ENCODE measurements at places on chromosomes 1 and 21.

DNA sequence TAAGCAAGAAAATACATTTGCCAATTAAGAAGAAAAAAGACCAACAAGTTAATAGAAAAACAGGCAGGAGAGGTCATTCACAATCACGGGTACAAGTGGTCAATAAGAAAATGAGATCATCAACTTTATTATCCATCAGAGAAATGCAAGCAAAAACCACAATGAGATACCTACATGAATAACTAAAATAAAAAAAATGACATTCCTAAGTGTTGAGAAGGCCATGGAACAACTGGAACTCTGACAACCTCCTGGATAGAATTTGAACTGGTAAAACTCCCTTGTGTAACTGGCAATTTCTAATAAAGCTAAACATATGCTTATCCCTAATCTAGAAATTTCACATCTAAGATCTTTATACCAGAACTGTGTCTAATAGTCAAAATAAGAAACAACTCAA is 135.4 kb upstream of the BACE2 start:
- DNase-seq, result no peak

DNA sequence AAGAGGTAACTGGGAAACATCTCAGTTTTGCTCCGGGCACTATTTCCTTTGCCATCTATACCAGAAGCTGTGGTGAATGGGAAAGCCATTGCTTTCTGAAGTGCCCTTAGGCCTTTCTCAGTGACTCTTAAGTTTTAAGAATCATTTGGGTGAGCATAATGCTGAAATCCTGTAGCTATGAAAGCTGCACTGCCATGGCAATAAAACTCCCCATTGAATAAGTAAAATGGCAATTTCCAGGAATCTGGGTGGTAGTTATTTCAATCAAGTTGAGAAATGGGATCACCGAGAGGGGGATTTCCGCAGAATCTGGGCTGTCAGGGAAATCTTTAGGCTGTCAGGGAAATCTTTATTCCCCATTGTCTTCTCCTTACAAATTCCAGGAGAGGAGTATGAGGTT is 26.8 kb upstream of the MACF1 start:
- no peak for DNase-seq

DNA sequence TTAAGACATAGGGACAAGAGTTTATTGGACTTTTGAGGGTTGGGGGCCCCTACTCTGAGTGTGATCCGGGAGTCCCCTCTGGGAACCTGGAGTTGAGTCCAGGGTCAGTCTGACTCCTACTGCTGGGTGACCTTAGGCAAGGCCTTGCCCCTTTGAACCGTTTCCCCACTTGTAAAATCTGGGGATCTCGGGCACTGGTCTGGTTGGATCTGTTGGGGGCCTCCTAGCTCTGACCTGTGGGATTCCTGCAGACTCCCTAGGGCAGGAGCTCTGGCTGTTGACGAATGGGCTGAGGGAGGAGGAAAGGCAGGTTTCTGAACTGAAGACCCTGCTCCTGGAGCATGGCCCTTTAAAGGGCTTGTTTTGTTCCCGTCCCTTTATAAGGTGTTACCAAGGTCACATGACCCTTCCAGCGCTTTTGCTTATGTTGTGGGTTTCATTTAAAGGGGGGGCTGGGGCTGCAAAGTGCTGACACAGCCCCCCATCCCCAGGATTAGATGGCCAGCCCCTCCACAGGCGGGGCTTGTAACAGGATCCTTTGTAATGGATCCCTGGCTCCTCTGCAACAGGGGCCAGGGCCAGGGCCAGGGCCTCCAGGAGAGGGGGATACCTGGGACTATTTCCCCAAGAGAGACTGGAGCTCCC is 50.7 kb downstream of the YARS1 start:
- DNase-seq, result no peak

DNA sequence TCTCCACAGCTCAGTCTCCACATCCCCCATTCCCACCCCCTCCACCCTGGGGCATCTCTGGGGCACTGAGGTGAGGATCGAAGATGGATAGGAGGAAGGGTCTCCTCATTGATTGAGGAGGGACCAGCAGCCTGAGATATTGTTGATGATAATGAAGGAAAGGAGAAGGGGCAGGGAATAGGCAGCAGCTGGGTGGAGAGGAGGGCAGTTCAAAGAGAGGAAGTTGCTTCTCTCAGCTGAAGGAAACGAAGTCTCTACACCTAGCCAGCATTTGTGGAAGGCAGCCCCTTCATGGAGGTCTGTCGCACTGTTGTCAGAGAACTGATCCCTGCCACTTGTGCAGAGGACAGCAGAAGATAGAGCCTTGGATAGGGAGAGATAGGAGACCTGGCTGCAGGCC is 5.7 kb downstream of the KNCN start:
- no peak for DNase-seq

GRCh38 chr1:236024641-236025040 is 40.2 kb downstream of the NID1 start:
- no peak for DNase-seq

DNA sequence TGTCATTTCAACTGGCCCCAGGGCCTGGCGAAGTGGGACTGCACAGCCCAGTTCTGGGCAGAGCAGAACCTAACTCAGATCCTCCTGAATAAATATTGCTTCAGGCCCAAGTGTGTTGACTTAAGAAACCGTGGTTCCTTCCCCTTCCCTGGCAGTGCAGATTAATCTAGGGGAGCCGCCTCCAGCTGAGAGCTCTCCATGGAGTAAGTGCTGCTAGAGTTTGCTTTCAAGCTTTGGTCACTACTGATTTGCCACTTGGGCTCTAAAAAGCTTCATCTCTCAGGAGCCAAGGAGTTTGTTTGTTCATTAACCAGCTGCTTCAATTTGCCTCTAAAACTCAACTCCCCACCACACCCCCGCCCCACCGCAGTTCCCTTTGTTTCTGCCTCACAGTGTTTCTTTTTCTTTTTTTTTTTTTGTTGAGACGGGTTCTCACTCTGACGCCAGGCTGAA is 112.1 kb downstream of the DTL start:
- no peak for DNase-seq

DNA sequence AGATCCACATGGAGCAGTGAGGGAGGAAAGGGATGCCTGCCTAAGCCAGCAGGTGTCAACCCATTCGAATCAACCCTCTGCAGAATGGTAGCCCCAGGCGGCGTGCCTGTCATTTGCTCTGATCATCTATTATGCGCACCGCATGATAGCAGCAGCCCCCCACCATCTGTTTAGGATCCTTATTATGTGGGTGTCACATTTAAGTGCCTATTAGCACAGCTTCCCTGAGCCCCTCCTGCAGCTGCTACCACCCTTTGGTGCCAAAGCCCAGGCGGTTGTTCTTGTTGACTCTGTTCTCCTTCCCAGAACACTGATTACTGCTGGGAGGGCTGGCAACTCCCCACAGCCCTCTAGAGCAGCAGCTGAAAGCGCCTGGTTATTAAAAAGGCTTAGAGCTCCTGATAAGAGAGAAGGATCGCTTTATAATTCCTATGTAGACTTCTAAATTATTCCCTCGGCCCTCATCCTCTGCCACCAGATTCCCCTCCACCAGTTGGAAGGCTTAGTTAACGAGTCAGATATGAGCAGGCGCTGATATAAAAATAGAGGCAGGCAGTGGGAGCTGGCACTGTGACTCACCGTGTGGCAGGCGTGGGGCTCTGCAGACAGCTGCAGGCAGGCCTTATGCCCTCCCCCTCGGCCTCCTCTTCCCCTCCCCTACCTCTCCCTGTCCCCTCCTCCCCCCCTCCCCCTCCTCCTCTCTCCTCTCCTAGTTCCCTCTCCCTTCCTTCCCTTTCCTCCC is 23.0 kb downstream of the ACTA1 start:
- no peak for DNase-seq

DNA sequence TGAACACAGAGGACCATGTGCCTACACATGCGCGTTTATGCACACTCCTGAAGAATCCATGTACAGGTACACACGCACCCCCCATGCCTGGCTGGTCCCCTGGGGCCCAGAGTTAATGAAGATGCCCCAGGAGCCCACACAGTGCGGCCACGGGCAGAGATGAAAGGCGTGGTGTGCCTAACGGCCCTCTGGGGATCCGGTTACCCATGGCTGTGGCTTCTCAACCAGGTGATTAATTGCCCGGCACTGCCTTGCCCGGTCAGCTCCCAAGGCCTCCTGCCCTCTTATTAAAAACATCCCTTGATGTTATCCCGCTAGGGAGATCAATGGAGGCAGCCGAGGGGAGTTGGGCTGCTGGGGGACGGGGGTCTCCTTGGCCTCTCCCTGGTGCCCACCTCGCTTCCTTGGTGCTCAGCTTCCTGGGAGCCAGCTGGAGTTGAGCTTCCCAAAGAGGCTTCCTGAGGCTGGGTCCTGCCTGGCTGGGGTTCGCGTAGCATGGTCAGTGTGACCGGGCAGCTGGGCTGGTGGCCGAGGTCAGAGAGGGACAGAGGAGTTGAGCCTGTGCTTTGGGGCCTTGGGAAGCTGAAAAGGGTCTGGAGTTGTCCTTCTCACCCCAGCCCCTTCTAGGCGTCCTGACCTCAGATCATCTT is 75.0 kb upstream of the WNT4 start:
- no peak for DNase-seq

- no peak for DNase-seq
These were observed at the start of gene SLC37A1 for GRCh38 chr21:42513151-42513984. Gene SLC37A1 (plus strand): TSS chr21:42513852. CDS start chr21:42518455, 4,603 bp downstream.

DNA sequence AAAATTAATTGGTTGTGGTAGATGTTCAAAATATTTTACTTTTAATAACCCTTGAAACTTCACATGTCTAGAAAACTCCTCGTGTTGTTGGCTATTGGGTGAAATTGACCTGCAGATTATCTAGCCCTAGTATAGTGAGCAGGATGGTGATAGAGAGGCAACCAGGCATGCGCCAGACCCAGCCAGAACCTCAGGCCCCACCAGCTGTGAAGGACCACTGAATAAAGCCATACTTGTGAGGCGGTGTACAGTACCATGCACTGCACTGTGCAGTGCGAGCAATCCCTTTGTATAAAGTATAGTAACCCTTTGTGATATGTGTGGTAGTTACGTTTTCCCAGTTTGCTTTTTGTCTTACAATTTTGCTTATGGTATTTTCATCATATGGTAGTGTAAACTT is 8.5 kb downstream of the TTF2 start:
- no peak for DNase-seq

DNA sequence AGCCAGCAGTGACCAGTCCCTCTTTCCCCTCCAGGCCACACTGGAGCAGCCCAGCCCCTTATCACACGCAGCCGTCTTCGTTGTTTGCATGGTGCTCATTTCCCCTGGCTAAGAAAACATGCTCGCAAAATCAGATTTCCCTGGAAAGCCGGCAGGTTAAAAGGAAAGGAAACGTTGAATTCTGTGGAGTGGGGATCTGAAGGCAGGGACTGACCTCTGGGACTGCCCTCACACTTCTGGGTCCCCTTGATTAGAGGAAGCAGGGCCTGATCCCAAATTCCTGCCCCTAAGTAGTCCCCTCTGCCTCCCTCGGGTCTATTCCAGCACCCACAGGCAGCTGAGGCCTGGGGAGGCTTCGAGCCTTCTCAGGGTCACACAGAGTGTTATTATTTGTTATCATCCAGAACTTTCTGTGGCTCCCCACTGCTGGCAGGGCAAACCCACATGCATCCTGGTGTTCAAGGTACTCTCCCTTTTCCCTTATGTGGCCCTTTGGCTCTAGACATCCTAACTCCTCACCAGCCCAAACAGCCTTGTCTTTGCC is 125.2 kb upstream of the ZBTB40 start:
- DNase-seq, result peak; percentile 35

DNA sequence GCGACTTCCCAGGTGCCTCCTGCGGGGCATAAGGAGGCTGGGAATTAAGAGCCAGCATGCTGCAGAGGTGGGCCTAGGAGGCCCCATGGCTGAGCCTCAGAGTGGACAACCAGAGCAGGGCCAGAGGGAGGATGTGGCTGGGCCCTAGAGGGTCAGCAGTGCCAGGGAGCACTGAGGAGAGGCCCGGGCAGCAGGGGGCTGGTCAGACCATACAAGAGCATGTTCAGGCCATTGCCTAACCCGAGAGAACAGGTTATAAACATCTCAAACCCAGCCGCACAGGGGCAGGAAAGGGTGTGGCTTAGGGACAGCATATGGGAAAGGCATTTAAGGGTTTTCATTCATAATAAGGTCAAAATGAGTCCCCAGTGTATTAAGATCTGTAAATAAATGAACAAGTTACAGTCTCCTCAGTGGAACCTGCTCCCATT is 51.1 kb downstream of the IER5 start:
- DNase-seq, result no peak

GRCh38 chr1:201625851-201626251 is 86.9 kb downstream of the NAV1 start:
- DNase-seq, result no peak

DNA sequence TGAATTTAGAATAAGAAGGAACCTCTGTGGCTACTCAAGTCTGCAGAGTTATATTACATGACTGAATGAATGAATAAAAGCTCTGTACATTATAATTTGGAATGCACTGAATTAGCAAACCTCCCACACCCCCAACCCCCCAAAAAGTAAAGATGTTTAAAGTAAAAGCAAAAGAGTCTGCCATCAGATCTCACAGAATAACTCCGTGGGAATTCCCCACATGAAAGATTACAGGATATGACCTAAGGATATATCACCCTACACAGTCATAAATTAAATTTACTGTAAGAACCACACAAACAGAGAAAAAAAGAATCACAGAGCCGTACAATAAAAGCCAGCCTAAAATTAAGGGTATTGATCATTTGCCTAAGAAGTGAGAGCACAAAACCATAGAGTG is 587.3 kb downstream of the PTPRC start:
- DNase-seq, result no peak

DNA sequence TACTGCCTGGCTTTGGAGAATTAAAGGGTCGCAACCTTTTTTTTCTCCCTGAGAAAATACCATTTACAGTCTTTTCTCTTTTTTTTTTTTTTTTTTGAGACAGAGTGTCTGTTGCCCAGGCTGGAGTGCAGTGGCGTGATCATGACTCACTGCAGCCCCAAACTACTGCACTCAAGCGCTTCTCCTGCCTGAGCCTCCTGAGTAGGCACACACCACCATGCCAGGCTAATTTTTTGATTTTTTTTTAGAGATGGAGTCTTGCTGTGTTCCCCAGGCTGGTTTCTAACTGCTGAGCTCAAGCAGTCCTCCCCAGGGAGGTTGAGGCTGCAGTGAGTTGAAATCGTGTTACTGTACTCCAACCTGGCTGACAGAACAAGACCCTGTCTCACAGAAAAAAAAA is 24.6 kb downstream of the UBE4B start:
- DNase-seq, result no peak
